ENCODE measurements at places on chromosomes 4 and X. TPM values are rescaled to one million over a fixed set of nuclear protein-coding genes. Genes with fewer than 3 reads are reported as not detected.

MMRN1 gene
- total RNA-seq: 0.90 TPM

DNA sequence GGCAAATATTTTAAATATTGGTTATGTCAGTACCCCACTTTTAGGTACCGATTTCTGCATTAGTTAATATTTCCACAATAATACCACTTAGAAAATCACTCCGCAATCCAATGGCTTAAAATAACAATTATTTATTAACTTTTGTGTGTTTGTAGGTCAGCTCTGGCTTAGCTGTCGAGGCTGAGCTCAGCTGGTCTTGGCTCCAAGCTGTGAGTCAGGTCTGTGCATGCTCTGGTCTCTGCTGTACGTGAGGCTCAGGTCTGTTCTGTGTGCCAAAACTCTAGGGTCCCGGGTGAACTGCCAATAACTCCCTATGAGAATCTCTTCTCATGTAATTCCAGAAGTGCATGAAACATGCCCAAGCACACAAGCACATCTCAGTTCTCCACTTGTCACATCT lies 245.8 kb upstream of the GK2 start:
- DNase-seq: no peak

PASD1 gene
- not detected for total RNA-seq

DNA sequence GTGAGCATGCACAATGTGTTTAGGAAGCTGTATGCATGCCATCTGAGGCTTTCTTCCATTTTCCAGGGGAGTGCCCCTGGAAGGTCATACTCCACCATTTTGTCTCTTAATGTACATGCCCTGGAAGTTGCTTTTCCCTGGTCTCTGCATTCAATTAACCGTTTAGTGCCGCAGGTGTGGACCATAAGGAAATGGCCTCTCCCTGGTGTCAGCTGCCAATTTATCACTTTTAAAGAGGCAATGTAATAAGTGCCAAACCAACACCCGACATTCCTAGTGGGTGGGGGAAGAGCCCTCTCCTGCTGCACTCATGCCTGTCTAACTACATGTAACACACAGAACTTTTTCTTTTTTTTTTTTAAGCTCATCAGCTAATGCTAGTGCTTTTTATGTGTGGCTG lies 7.1 kb upstream of the BST1 start:
- no peak for DNase-seq

- no peak for DNase-seq
These were observed 45.9 kb upstream of the RPA4 start for GRCh38 chrX:96837808-96838207.

TLR3 gene
- 2.2 TPM for total RNA-seq

DNA sequence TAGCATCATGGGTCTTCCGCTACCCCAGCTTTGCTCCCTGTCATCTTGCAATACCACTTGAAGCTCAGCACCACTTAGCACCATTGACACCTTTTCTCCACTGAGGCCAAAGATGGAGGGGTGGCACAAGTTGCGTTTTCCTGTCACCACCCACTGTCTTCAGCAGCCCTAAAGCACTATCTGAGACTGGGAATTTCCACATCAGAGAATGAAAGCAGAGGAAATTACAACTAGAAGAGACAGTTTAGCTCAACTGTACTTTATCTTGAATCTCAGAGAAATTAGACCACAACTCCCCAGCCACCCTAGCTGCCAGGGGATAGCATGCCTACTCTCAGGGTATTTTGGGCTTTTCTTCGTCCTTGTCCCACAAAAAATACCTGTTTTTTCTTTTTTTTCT lies 111.0 kb downstream of the DDIT4L start:
- DNase-seq: no peak

CWH43 gene
- total RNA-seq: not detected

DNA sequence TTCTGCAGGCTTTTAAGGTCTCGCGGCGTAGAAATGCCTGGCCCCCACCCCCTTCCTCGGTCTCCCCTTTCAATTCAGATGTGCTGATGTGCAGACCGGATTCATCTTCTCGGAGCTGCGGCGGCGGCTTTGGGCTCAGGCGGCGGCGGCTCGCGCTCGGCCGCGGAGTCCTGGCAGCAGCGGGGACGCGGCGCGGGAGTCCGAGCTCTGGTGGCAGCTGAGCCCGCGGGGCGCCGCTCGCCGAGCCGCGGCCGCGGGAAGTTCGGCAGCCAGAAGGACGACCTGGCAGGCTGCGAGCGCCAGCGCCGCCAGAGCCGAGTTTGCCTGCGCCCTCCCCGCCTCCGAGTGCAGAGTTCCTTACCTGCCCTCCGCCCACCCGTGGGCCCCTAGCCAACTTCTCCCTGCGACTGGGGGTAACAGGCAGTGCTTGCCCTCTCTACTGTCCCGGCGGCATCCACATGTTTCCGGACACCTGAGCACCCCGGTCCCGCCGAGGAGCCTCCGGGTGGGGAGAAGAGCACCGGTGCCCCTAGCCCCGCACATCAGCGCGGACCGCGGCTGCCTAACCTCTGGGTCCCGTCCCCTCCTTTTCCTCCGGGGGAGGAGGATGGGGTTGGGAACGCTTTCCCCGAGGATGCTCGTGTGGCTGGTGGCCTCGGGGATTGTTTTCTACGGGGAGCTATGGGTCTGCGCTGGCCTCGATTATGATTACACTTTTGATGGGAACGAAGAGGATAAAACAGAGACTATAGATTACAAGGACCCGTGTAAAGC lies 448 bp downstream of the TLL1 start:
- DNase-seq: no peak

SHROOM2 gene
- not detected for total RNA-seq

HHIP gene
- total RNA-seq: not detected

DNA sequence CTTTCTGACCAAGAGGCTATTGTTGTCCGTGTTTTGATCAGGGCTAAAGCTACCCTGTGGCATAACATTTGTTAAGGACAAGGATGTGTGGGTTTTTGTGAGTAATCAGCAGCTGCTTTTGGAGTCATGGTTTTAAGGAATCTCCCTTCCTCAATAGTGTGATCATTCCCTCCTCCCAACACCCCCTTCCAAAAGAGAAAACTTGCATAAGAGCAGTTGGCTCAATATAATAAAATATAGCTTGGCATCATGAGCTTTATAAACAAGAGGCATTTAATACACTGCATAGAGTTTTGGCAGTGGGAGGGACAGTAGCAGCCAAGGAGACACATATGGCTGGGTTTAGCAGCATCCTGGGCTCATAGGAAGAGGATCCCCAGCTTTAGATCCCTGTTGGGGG lies 84.7 kb downstream of the NHS start:
- DNase-seq: no peak

- no peak for DNase-seq
These were observed 72.4 kb downstream of the PCDH7 start for GRCh38 chr4:30792601-30793000.

DNA sequence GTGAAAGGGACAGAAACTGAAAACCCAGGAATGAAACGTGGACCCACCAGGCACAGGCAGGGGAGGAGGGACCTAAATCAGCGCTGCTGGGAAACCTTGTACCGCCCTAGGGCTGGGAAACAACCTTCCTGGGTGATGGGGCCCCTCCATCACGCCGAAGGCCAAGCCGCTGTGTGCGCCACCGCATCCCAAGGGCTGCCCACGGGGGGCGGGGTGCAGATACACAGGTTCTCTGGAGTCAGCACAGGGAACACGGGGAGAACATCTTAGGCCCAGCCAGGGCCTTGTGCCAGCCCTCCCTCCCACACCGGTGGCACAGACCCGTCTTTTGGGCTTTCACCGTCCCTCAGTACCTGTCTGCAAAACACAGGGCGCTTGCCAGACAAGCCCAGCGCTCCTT lies 13.0 kb downstream of the UVSSA start:
- no peak for DNase-seq

DNA sequence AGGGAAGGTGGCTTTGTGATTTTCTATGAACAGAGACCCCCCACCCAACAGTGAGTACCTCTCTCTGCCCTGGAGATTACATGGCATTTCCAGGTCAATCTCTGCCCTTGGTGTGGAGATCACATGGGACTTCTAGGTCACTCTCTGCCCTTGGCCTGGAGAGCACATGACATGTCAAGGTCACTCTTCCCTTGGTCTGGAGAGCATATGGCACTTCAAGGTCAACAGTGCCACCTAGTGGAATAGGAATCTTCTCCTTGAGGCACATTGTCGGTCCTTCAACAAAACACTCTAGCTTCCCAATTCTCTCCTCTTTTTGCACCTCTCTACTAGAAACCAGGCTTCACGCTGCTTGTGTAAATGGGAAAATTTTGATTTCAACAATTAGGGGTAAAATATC lies 66.2 kb upstream of the TACR3 start:
- no peak for DNase-seq

TRIML1 gene
- not detected for total RNA-seq

GRCh38 chr4:176453079-176453478 lies 133.3 kb downstream of the SPCS3 start:
- DNase-seq: no peak

- DNase-seq: no peak
These were observed 162.8 kb downstream of the WDFY3 start for GRCh38 chr4:84803720-84804119.

GRCh38 chr4:109125084-109125483 lies 177.4 kb downstream of the COL25A1 start:
- DNase-seq: no peak

DNA sequence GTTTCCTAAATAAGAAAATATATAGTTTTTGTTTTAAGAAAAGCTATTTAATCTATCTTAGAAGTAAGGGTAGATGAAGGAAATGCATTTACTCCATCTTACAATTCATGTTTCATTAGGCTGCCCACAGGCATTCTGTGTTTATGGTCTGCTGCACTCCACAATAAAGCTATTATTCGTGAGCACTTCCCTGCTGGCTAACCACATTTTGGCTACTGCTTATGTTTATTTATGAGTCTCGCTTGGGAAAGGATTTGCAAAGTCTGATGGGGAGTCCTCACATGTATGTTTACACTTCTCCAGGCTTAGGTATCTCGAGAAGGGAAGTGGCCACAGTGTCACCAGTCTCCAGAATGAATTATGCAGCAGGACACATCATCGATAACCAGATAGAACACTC lies 260.8 kb upstream of the VCX start:
- DNase-seq: no peak

SH2D1A gene
- 58.3 TPM for total RNA-seq

DNA sequence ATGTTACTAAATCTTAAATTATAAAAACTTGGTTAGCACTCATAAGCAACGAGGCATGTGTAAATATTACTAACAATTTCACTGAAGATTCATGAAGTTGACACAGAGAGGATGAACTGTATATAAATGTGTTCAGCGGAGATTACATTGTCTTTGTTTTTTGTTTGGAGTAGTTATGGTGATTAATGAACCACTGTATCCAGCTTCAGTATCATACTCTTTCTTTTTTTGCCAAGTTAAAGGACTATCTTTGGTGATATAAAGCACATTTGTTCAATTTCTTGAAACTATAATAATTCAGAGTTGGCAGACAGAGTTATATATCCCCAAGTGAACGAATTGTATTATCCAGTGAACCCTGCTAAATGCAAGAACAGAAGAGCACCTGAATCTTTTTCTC lies 497.6 kb downstream of the CCSER1 start:
- no peak for DNase-seq

REPS2 gene
- 0.10 TPM for total RNA-seq

DNA sequence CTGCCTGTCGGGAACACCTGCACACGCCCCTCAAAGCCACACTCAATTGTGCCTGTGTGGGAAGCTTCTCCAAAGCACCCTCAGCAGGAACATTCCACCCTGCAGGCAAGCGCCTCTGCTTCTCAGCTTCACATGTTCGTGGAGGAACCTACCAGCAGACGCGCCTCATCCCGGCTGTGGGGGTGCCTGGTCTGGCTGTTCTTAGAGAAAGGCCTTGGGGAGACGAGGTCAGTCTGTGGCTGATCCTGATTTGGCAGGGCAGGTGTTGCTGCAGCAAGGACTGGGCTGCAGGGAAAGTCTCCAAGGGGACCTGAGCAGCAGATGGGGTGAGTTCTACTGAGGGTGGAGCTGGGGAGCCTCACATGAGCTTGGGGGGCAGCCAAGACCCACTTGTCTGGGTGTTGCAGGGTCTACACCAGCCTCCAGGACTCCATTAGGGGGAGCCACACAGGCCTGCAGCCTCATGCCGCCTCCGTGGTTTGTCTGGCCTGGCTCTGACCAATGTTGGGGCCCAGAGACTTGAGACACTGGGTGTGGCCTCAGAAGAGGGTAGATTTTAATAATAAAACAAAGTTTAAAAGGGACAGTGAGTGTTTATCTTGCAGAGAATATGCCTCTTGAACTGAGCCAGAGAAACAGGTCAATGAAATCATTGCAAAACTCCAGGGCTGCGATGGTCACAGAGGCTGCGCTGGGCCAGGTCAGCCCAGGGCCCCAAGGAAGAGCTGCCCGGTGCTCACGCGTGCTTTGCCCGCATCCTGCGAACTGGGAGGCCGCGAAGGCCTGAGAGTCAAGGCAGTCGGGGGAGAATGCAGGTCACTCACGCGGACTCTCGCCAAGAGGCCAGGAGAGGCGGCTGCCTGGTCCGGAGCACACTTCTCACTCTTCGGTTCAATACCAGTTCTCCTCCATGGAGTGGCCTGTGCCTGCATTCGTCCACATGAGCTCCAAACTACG lies 21.1 kb downstream of the RNF212 start:
- DNase-seq: no peak

DNA sequence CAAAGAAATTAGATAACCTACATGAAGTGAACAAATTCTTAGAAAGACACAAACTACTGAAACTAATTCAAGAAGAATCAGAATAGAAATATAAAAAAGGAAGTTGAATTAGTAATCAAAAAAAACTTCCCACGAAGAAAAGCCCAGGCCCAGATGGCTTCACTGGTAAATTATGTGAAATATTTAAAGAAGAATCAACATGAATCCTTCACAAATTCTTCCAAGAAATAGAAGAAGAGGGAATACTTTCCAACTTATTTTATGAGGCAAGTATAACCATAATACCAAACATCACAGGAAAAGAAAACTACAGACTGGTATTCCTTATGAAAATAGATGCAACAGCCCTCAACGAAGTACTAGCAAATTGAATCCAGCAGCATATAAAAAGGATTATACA lies 30.7 kb downstream of the MOSPD2 start:
- DNase-seq: no peak

GAGE12E gene
- total RNA-seq: not detected

GRCh38 chrX:1592470-1593142 lies 1.2 kb downstream of the AKAP17A start:
- peak; percentile 38 for DNase-seq

ADH1A gene
- total RNA-seq: not detected

DNA sequence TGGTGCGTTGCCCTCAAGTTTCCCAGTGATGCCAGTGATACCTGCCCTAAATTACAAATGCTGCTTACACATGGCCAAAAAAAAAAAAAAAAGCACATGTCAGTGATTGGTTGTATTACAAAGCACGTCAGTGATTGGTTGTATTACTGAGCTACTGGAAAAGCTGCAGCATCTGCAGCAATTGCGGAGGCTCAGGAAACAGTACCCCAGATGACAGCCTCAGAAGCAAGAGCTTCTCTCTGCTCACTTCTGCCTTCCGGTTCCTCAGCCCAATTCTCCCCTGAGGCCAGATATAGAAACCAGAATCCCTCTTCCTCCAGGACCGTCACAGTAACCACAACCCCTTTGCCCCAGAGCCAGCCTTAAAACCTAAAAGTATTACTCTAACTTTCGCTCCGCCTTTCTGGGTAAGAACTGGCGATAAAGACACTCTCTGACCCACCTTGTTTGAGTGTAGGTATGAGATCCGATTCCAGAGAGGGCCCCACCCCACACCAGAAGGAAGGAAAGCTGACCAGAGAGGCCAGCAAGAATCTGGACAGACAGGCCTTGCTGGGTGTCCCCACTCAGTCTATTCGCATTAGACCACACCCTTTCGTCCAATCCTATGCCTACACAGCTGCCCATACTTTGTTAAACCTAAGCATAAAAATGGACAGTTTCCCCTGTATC lies 85.0 kb upstream of the SORBS2 start:
- no peak for DNase-seq

GRCh38 chrX:19059067-19059466 lies 63.2 kb downstream of the ADGRG2 start:
- no peak for DNase-seq

GRCh38 chrX:1610166-1610565 lies 4.7 kb upstream of the ASMT start:
- DNase-seq: no peak

Data from activated CD4-positive, alpha-beta memory T cell treated with anti-CD3 and anti-CD28 coated beads, Interleukin-2, amount 10 ng/mL, durations not matched to agents 7 days and 5 days (primary cell).